ENCODE measurements at places on chromosomes 7 and 10. TPM values are rescaled to one million over a fixed set of nuclear protein-coding genes. Genes with fewer than 3 reads are reported as not detected.

RTKN2 gene
- 109 TPM for total RNA-seq

SLIT1 gene
- 0.41 TPM for total RNA-seq

- no peaks in the 10 kb centered on the region for H3K36me3 ChIP-seq
- H3K4me3 ChIP-seq = no peak overlapping the region
- H3K4me1 ChIP-seq = no peaks in the 10 kb centered on the region
- DNase-seq = no peak
These were observed 8.8 kb upstream of the ASB10 start for GRCh38 chr7:151195616-151196450.

DNA sequence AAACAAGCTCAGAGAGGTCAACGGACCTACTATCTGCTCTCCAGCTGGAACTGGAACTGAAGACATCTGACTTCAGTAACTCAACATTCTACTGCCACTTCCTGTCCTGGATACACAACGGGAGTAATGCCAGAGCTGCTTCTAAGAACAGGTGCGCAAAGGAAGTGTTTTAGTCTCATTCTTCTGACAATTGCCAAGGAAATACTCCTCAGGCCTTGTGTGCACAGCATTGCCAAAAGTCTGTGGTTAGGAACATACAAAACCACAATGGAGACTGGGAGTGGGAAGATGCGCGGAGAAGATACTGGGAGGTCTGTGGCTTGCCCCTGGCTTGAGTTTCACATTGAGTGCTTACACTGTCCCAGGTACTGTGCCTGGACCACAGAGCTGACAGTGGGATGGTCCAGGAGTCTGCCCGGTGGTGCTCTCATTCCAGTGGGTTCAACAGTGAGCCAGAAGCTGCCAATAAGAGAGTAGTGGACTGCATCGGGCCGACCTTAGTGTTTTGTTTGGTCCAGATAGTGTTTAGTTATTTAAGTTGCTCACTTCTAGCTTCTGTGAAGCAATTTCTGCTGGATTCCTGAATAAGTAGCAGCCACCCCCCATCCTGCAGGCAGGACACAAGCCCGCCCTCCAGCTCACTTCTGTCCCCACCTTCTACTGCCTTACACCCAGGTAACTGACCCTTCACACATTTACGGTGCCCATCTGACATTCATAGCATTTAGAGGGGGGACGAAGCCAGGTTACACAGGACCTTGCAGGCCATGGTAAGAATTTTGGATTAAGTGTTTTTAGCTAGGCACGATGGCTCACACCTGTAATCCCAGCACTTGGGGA lies 10.3 kb downstream of the TBL2 start:
- peaks cover 10% of the 10 kb centered on the region for H3K4me1 ChIP-seq
- H3K27ac ChIP-seq = no peak overlapping the region
- H3K27me3 ChIP-seq = no peaks in the 10 kb centered on the region
- H3K4me3 ChIP-seq = no peak overlapping the region
- no peak for DNase-seq

- peaks cover 18% of the 10 kb centered on the region for H3K36me3 ChIP-seq
- H3K4me1 ChIP-seq = peaks cover 89% of the 10 kb centered on the region
- H3K4me3 ChIP-seq = no peak overlapping the region
These were observed 10.7 kb downstream of the PSAP start for GRCh38 chr10:71840177-71840957.

GRCh38 chr7:42219447-42219846 lies 17.6 kb downstream of the GLI3 start:
- no peaks in the 10 kb centered on the region for H3K4me1 ChIP-seq
- no peak overlapping the region for H3K27ac ChIP-seq
- no peak for DNase-seq

GRCh38 chr7:146479040-146479439 lies 362.4 kb downstream of the CNTNAP2 start:
- DNase-seq = no peak
- H3K27me3 ChIP-seq = no peaks in the 10 kb centered on the region
- H3K4me1 ChIP-seq = no peaks in the 10 kb centered on the region
- no peak overlapping the region for H3K27ac ChIP-seq
- no peaks in the 10 kb centered on the region for H3K36me3 ChIP-seq

- H3K4me3 ChIP-seq = no peak overlapping the region
- no peaks in the 10 kb centered on the region for H3K4me1 ChIP-seq
- no peak overlapping the region for H3K27ac ChIP-seq
- DNase-seq = no peak
- H3K36me3 ChIP-seq = no peaks in the 10 kb centered on the region
- no peaks in the 10 kb centered on the region for H3K27me3 ChIP-seq
These were observed 796.8 kb downstream of the XPNPEP1 start for GRCh38 chr10:109126541-109126940.

Measured in lower lobe of right lung (tissue), 2 donors.